Left lobe of liver (tissue), 2 donors: ENCODE measurements at places on chromosomes 1 and 21. TPM values are rescaled to one million over a fixed set of nuclear protein-coding genes. Genes with fewer than 3 reads are reported as not detected.

Gene COA7
- total RNA-seq = 16.9 TPM

Gene LAD1
- total RNA-seq = 27.8 TPM

DNA sequence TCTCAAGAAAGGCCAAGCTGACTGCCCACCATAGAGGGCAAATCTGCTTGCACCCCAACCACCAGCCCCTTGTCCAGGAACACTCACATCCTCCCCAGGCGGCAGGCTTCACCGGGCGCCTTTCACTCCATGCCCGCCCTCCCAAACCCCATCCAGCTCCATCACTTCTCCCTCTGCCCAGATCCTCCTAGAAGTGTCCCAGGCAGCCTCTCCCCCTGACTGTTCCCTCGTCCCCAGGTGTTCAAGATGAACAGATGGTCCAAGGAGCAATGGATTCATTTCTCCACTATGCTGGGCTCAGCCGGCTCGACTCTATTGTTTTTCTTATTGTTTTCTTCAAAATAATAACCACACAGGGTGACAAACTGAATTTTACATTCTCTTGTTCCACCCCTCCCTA lies 22.1 kb downstream of the S100A6 start:
- no peak for DNase-seq

DNA sequence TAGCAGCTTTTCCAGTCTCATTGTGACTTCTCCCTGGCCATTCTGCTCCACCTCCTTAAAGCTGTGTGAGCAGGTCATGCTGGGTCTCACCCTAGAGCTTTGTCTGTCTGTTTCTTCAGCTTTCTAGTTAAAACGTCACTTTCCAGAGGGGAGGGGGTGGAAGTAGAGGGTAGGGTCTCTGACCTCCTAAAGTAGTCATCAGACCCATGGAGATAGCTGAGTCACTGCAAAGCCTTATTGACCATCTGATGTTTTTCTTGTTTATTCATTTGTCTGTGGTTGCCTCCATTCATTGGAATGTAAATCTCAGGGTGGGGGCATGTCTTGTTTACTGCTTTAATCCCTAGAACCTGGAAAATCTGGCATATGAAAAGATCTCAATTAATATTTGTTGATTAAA lies 52.7 kb downstream of the ELF3 start:
- no peak for DNase-seq

DNA sequence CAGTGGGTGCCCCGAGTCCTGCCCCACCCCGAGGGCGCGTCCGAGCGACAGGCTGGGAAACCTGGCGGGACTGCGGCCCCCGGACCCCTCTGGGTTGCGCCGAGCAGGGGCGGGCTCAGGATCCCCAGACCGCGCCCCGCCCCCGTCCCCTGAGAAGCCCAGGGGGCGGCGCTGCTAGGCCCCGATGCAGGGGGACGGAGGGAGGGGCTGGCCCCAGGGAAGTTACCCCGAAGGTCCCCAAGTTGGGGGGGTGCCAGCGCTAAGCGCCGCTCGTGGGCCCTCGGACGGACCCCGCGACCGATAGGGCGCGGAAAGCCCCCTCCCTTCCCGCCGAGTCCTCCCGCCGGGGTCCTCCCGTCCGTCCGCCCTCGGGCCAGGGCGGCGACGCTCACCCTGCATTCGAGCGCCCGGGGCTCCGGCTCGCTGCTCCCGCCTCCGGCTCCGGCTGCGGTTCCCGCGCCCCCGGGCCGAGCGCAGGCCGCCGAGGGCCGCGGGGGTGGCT lies 414 bp downstream of the GPR153 start:
- peak; percentile 69 for DNase-seq

DNA sequence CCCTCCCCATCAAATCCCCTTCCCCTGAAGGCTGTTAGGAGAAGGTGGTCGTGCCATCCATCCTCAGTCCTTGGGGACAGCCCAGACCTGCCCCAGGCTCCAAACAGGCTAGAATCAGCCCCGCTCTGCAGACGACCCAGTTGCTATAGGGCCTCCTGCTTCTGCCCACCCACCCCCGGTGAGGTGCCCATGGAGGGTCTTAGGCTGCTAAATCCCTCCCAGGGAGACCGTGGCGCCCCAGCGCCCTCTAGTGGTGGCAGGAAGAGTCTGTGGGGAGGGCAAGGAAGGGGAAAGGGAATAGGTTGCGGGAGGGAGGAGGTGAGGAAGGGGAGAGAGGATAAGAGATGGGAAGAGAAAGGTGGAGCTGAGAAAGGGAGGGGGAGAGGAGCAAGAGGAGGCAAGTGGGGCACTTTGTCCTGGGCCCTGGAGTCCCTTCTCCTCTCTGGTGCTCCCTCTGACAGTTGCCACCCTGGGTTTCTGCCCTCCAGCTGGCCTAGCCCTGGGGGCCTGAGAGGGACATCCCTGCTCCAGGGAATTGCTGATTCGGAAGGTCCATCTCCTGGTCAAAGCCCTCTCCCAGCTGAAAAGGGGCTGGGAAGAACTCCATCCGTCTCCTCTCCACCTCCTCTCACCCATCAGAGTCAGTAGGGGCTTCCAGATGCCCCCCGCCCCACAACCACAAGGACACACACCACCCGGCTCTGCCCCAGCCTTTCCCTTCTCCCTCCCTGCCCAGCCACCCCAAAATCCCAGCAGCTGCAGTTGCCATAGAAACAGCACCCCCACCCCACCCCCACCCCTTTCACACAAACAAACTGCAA lies 55.4 kb downstream of the CAMK2N1 start:
- DNase-seq = no peak

- peak; percentile 61 for DNase-seq
These were observed 106.5 kb upstream of the SLC44A3 start for GRCh38 chr1:94713472-94714141.

DNA sequence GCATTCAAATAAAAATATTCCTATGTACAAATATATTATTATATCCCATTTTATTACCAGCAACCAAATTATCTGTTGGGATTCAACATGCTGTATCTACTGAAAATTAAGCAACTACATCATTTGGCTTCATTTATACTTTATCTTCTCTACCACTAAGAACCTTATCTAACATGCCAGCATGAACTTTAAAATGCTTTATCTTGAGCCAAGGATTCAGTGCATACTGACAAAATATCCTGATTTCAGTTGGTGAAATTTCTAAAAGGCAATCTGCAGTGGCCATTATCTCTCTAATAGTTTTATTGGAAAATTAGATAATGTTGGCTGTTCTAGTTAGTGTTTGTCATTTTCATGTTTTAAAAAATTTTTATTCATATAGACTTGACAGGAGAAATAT lies 1149.9 kb downstream of the KCNT2 start:
- DNase-seq = no peak

- DNase-seq = no peak
These were observed 9.2 kb downstream of the GCSAML start for GRCh38 chr1:247557926-247558674.

DNA sequence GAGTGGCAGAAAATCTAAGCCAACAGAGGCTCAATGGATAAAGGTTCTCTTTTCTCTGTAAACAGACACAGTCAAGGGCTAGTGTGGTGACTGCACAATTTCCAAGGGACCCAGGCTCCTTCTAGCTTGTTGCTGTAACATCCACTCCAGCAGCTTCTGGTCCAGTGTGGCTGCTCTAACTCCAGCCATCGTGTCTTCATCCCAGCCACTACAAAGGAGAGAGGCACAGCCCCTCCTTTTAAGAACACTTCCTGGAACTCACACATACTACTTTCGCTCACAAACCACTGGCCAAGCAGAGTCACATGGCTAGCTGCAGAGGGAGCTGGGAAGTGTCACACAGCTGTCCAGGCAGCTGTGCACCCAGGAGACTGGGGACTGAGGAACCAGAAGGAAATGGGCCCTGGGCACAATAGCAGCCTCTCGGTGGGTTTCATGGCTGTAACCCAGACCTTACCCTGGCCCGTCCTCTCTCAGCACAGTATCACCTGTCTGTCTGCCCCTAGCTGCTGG lies 188.6 kb upstream of the VAMP3 start:
- no peak for DNase-seq

GRCh38 chr1:169271098-169271497 lies 96.5 kb downstream of the NME7 start:
- DNase-seq = no peak
